Caudate nucleus (tissue), 63 donors: ENCODE measurements at places on chromosomes 7 and 10.

DNA sequence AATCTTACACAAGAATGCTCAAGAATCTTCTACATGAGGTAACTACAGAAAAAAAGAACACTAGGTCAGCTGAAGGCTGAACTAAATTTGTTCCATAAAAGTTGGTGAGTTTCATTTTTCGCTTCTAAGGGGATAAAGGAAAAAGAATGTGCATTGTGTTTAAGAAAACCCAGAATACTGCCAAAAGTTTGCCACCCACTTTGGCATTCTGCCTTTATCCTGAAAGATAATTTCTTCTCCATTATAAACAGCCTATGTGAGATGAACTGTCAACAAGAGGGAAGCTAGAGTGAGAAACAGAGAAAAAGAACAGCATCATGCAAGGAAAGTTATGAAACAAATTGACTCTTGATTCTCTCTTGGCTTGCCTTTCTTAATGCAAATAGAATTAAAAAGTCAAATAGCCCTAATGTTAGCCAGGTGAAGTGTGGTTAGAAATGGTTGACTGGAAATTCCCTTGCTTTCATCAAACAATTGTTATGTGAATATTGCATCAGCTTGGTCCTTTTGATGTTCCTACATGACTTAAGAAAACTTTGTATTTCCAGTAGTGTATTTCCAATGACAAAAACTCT lies 25.8 kb downstream of the STEAP1 start:
- no peak for DNase-seq

GRCh38 chr10:22969704-22970103 lies 41.9 kb downstream of the ARMC3 start:
- no peak for DNase-seq

- DNase-seq = no peak
These were observed 325.3 kb downstream of the RPS24 start for GRCh38 chr10:78358982-78359381.

- no peak for DNase-seq
These were observed 91.1 kb downstream of the MPP7 start for GRCh38 chr10:28211759-28212158.

- DNase-seq = no peak
These were observed 88.8 kb downstream of the TFEC start for GRCh38 chr7:115941703-115942268.
